ENCODE measurements at places on chromosomes 6 and 20. TPM values are rescaled to one million over a fixed set of nuclear protein-coding genes. Genes with fewer than 3 reads are reported as not detected.

GRCh38 chr6:45930420-45931040 is 85.1 kb downstream of the CLIC5 start:
- DNase-seq, result no peak

DNA sequence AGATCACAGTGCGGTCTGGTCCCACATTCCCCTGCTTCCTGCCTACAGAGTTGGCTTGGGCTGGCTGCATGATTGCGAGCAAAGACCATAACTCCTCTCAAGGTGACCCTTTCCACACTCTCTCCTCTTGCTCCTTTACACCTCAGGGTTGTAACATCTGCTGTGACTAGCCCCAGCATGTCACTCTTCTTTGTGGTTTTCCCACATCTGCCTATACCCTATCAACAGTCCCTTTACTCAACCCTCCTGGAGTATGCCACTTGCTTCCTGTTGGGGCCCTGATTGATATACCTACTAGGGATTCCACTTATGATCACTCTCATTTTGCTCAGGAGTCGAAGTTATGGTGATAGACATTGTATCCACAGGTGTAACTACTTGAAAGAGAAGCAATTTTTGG is 58.9 kb upstream of the SGK1 start:
- DNase-seq, result no peak

DNA sequence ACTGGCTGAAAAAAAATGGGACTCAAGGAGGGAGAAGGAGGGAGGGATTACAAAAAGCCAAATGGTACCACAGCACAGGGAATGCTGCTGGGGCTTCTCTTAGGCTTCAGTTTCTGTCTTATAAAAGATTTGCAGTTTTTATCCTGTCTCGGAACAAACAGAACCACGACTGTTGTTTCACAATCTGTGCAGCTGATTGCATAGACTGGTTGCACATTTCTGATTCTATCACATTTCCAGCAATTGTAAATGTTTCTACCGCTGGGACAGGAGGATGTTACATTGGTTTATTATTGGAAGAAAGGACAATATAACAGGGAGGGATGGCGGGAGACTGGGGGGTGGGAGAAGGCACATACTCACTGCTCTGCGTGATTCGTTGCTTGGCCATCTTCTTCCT is 73.5 kb upstream of the ARID1B start:
- no peak for DNase-seq

DNA sequence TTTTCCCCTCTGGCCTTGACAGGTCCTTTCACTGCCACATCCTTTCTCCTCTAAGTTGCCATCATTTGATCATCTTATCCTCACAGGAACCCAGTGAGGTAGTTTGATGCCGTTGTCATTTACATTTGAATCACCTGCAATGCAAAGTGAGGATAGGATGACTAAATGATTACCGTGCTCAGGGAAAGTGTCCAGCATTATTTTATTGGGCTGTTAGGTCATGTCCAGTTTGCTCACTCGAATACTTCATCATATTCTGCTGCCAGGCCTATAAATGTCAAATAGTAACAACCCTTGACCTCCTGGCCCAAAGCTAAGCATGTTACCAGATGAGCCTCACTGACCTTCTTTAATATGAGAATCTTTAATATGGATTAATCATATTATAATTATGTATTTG is 1068.7 kb upstream of the FLRT3 start:
- DNase-seq, result no peak

DNA sequence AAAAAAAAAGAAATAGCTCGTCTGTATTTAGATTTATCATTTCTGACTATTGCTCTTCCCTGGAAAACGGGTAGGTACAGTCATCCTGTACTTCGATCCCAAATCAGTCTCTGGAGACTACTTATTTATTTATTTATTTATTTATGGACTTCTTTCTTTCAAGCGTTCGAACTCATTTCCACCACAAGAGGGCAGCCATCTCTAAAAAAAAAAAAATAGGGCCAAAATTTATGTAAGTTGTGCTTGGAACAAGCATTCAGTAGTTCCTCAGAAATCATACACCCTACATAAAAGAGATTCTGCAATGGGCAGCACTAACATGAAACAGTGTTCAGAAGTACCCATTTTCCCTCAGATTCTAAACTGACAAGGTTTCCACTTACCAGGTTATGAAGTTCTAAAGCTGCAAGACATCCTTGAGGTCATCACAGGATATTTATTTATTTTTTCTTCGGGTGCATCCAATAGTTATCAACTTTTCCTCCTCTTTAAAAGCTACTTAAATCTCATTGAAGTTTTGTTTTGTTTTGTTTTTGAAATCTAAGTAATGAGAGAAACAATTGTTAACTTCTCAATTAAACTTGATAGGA is 1.9 kb upstream of the BMP2 start:
- no peak for DNase-seq

The BMP6 gene
- 1.8 TPM for total RNA-seq

Data from type B pancreatic cell (in vitro differentiated cells).